ENCODE measurements at places on chromosomes 5 and 9.

- DNase-seq = no peak
These were observed 714 bp upstream of the CETN3 start for GRCh38 chr5:90410178-90410762.

- no peak for DNase-seq
These were observed 2.2 kb downstream of the GABRB2 start for GRCh38 chr5:161544350-161544765.

- DNase-seq = no peak
These were observed 64.4 kb downstream of the MAP1B start for GRCh38 chr5:72171667-72172066.

DNA sequence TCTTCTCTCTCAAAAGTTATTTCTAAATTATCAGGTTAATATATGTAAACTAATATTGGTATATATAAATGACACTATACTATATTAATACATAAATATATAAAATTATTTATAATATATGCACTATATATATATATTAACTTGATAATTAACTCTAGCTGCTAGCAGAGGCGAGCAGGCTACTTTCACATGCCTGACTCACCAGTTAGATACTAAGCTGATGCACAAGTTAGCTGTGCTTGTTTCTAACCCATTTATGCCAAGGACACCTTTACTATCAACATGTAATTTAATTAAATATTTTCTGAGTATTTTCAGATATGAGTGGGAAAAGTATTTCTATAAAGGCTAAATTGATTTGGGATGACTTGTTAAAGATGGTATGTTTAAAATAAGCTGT is 70.1 kb downstream of the TRIO start:
- no peak for DNase-seq

GRCh38 chr5:17614872-17615605 is 4.8 kb downstream of the TAF11L12 start:
- DNase-seq = no peak

DNA sequence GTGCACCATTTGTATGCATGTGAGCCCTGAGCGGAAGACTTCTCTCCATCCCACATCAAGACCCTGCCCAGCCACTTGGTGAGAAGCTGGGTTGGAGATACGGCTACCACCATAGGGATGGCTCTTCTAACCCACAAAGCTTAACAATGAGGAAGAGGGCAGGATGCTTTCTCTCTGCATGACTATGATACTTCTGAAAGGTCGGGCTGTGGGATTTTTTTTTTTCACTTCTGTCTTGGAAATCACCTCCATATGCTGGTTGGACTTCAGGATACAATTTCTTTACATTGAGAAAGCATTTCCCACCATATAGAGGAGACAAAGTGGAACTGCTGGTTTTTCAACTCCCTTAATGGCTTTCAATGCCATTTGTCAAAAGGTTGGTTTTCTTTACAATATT is 30.5 kb downstream of the ZNF366 start:
- no peak for DNase-seq
